ENCODE measurements at places on chromosomes 12 and 14.

- no peak for DNase-seq
Observed at GRCh38 chr12:69196302-69197288, 42.8 kb upstream of the CPSF6 start.

GRCh38 chr14:44468771-44469170, 38.3 kb downstream of the FSCB start:
- no peak for DNase-seq

GRCh38 chr12:116672842-116673516, 64.9 kb downstream of the SPRING1 start:
- no peak for DNase-seq

- no peak for DNase-seq
Observed at GRCh38 chr12:42967850-42968249, 378.3 kb upstream of the PRICKLE1 start.

DNA sequence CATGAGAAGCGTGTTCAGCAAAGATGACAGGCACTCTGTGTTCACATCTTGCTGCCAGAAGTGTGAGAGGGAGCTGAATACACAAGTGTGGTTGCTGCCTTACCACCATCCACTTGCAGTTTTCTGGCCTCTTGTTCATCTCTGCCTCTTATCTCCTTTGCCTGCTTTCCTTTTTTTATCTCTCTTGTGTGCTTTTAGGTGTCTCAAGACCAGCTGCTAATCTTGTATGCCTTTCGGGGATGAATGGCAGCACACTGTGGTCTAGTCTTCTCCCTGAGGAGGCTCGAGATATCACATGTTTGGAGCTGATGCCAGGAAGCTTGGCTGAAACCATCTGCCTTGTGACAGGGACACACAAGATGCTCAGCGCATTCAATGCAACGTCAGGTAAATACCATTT, 17.2 kb downstream of the FAM234B start:
- no peak for DNase-seq

DNA sequence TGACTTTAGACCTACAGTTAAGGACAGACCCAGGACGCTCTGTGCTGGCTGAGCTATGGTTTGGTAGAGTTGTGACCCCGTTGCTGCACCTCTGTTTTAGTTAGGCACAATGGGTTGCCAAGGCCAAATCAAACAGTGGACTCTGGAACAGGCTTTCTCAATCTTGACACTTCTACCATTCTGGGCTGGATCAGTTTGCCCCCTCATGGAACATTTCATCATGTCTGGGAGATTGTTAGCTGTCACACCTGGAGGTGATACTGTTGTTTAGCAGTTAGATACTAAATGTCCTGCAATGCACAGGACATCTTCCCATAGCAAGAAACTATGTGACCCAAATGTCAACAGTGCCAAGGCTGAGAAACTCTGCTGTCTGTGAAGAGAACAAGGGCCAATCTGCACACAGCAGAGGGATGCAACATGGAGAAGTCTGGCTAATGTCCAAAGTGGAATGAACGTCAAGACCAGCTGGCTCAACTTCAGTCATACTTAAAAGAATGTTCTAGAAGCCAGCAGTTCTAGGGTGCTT, 65.6 kb upstream of the DICER1 start:
- no peak for DNase-seq

GRCh38 chr12:10065241-10065640, 33.5 kb downstream of the CLEC1A start:
- no peak for DNase-seq

DNA sequence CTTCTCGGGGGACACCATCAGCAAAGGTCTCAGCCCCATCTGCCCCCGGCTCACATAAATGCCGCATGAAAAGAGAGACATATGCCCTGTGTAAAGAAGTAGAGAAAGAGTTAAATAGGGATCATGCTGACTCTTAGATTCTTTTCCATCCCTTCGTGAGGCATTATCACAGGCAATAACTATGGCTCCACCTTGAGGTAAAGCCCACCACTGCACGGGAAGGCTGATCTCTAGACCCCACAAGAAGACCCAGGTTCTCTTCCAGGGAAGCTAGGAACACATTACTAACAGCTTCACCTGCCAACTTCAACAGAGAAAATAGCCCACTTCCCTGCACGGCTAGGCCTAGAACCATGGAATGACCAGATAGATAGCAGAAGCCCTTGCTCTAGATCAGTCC, 14.1 kb upstream of the NOP2 start:
- no peak for DNase-seq
